ENCODE measurements at places on chromosomes 3 and 15.

DNA sequence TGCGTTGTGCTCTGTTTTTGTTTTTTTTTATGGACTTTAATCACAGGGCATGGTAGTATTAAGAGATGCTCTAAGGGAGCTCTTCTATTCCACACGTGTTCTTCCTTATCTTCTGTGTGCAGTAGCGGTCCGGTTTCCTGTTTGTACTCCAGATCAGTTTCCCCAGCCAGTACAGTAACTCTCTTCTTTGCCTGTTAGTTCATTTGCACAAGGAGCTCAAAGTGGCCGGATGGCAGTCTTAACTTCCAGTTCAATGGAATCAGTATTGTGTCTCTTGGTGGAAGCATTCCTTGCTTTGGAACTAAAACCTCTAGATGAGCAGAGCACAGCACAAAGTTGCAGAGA is 122.0 kb downstream of the KLF13 start:
- no peak for DNase-seq

- DNase-seq: no peak
Measured at GRCh38 chr15:48929661-48930060, 34.1 kb downstream of the SHC4 start.

GRCh38 chr3:187828579-187829452 is 83.5 kb upstream of the BCL6 start:
- no peak for DNase-seq

DNA sequence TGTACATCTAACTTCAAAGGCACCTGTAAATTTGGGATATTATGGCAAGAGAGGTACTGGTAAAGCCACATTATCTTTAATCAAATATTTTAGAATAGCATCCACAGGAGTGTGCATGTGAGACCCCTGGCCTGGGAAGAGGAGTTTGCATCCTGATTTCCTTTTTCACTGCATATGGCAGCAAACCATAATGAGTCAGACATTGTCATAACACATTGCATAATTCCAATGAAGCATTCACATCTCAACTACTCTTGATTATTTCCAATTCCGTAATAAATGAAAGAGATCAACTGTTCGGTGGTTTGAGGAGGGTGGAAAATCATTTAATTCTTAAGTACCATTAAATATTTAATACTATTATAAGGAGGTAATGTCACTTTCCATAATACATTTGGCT is 215.0 kb downstream of the MECOM start:
- DNase-seq: no peak

DNA sequence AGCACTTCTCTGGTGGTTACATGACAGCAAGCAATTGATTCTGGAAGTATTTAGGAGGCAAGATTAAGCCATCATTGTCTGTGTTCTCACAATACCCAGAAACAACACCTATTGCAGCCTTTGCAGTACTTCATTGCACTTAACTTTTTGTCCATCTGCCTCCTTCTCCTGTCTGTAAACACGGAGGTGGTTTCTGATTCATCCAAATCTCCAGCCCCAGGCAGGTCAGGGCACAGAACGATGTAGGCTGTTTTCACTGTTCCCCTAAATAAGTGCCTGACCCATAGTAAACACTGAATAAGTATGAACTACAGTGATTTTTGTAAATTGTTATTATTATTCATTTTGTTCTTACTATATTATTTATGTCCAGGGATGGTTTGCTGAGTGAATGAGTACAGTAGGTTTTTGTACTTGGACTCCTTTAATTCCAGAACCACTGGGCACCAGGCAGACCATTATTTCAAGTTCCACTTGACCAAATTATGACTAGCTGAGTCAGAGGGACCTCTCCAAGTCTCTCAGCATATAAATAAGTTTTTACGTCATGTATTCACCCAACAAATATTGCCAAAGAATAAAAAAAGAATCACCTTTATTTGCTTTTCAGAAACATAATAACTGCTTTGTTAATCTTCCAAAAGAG is 283.3 kb upstream of the TRIM42 start:
- no peak for DNase-seq

DNA sequence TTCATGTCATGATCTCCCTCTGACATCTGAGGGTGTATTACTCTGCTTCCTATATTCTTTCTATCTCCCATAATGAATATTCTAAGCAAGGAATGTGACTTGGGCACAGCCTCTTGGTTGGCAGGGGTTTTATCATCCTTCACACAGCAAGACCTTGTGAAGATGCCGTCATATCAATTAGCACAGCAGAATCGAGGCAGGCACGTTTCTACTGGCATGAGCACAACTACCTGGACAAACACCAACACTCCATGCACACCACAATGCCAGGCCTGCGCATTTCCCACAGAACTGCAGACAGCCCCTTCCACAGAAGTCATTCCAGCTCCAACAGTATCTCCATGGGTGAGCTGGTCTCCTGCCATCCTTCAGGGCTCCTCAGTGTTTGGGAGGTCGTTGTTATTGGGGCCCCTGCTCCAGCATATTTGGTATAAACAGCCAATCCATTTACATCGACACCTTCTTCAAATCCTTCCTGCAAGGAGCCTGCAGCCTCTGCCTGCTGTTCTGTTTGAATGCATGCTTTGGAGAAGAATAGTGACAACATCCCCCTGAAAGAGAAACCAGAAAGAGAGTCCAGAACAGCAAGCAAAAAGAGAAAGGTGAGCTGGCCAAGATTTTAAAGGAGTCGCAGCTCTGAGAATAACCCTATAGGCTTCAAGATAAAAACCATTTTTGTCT is 275.5 kb downstream of the SHOX2 start:
- no peak for DNase-seq

DNA sequence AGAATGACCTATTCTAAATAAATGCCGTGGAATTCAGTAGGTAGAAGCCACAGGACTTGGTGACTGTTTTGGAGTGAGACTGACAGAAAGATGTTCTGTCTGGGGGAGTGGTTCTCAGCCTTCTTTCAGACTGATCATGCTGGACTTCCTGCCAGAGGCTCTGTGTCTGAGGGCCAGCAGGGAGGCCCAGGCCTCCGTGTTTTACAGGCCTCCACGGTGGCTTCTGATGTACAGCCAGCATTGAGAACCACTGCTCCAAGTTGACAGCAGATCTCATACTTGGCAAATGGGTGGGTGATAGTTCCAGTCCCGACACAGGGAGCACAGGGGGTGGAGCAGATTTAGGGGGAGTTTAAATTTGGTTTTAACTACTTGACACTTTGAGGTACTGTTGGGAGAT is 6.7 kb upstream of the PIGZ start:
- no peak for DNase-seq

DNA sequence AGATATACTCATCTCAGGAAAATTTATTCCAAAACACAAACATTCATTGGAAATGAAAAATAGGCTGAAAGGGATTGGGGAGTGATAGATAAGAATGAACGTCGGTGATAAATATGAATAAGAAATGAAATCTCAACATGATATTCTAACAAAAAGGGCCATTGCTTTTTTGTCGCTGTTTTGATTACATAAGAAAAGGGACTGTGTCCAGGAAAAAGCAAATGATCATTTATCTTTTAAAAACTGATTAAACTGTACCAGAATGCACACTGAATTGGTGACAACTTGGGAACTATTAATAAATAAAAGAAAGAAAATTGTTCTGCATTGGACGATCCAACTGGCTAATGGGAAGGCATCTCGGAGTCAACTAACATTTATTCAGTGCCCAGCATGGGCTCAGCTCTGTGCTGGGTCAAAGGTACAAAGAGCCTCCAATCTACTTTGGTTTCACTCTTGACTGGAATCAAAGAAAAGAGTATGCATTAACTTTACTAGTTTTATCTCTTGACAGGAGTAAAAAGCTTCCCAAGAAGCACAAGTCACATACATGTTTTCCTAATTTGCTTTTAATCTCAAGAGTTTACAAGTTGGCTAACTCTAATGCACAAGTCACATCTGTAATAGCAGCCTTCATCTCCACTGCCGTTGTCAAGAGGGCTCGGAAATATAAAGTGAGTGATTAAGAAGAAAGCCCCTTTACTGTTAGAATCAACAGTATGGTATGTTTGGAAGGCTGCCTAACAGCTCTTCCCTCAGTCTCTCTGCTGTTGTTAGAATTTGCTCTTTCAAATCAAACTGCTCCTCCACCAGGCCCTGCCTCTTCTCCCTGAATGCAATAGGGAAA is 280.0 kb downstream of the IGSF11 start:
- DNase-seq: no peak

GRCh38 chr3:49940667-49941249 is 808 bp downstream of the RBM6 start:
- DNase-seq: no peak

All from SK-N-MC (cell line).